Activated gamma-delta T cell (primary cell): ENCODE measurements at places on chromosomes 16 and 17.

DNA sequence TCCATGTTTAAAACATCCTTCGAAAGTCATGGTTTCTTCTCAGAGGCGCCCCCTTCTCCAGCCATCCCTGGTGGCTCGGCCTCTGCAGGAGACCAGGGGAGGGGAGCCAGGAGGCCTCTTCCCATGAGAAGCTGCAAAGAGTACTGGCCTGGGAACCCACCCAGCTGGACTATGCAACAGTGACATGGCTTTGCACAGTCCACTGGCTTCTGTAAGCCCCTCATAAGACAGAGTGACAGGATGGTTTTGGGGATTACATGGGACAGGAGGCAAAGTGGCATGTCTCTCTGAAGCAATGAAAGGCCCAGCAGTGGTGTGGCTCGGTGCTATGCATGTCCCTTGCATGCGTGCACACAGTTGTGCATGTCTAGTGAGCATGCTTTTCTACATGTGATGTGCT is 99.5 kb downstream of the C16orf78 start:
- DNase-seq = no peak

DNA sequence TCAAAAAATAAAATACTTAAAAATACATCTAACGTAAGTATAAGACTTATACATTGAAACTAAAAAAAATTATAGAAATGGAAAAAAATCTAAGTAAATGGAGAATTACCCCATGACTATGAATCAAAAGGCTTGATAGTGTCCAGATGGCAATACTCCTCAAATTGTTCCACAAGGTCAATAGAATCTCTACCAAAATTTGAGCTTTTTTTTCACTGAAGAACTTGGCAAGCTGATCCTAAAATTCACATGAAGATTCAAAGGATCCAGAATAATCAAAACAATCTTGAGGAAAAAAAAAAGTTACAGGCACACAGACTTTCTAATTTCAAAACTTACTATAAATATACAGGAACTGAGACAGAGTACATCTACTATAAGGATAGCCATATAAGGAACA is 448.4 kb upstream of the CDH11 start:
- DNase-seq = no peak

GRCh38 chr16:15782573-15783365 is 74.1 kb downstream of the MYH11 start:
- no peak for DNase-seq

DNA sequence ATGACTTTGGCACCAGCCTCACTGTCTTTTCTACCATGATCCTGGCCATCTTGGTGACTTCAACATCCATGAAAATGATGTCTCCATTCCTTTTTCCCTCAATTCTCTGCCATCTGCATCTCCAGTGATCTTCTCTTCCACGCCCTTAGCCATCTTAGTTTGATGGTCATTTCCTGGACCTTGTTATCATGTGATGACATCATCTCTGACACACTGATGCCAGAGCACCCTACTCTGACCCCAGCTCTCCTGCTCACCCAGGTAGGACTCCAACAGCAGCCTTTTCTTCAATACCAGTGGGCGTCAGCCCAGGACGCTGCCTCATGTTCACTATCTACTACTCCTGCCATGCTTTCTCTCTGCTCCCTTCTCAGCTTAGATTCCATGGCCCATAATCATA is 83.2 kb downstream of the ZZEF1 start:
- no peak for DNase-seq

DNA sequence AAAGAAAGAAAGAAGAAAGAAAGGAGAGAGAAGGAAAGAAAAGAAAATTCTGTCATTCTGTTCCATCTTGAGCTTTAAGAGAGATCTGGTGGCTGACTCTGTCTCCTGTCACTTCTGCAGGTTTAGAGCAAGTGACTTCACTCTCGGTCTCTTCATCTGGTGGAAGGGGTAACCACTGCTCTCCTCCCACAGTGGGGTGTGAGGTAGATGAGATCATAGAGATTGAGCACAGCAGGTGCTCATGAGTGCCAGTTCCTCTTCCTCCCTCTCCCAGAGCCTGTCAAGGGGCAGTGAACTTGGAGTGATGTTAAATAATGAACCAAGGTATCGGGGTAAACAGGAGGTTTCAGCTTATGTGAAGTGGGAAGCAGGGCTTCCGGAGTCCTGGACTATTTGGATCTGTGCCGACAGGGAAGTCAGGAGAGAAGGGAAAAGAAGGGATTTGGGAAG is 47.7 kb downstream of the BEAN1 start:
- DNase-seq = no peak

DNA sequence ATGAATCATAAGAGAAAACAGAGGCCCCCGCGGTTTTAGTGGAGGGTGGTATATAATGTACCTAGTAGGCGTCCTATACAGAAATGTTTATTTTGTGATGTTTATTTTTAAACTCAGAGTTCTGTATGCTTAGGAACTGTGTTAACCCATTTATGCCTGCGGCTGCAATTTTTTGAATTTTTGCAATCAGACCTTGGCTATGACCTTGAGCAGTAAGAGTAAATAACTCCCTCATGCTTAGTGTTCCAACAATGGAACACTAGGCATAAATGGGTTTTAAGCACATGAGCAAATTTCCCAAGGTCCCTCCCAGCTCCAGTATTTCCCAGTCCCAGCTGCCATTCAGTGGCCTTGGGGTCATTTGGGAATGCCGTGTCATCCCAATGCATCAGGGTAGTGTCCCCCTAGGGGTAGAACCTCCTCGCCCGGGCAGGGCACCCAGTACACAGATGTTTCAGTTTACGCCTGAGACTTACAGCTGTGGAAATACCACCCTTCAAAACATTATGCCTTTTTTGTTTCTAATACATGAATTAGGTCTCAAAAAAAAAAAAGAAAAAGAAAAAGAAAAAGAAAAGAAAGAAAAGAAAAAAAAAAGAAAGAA is 605.8 kb upstream of the CDH11 start:
- DNase-seq = no peak

- no peak for DNase-seq
These were observed 22.1 kb downstream of the MRC2 start for GRCh38 chr17:62649570-62649969.

DNA sequence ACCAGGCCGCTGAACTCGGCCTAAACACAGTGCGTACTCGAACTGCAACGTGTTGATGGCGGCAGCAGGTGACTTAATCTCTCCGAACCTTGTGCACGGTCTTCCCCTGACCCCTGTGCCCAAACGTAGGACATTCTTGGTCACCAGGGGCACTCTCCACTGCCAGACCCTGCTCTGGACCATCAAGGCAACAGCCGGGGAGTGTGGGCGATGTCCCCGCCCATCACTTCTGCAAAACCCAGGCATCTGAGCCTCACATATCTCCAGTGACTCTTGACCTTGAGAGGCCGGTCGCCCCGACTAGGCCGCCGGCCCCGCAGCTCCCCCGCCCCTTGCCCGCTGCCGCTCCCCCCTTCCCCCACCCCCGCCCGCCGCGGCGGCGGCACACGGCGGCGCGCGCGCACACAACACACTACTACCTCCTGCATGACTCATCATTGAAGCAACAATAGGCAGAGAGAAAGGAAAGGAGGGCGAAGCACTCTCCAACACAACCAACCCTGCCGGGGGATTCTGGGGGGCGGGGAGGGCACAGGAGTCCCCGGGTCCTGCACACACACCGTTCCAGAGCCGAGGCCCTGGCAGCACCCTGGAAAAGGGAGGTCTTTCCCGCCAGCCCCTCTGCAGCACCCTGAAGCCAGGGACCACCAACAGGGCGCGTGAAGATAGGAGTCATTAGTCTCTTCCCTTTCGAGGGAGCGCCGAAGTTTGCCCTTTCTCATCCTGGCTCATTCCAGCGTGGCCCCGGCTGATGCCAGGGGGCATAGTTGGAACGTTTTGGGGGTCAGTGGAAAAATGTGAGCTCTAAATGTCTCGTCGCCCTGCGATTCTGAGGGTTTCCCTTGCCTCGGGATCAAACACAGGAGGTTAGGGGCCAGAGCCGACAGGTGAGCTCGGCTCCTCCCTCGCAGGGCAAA is 1.9 kb downstream of the MNT start:
- peak; percentile 45 for DNase-seq

DNA sequence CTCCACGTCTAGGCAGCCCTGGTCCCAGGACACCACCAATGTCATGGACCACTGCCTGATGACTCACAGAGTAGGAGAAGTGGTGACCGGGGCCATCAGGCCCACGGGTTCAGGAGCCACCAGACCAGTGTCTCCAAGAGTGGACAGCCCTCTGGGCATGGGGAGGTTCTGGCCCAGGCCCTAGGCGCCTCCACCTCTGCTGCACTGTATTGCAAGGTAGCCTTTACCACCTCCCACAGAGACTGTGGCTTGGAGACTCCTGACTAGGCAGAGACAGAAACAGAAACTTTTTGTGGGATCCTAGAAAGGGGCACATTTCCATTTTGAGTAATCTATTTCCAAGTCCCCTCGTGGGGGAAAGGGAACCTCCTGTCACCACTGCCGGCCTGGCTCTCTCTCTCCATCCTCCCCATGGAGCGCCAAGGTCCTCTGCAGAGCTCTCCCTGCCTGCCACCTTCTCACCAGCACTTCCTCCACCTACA is 2.9 kb downstream of the CDIP1 start:
- no peak for DNase-seq

- no peak for DNase-seq
These were observed 8.6 kb downstream of the NUDT16L1 start for GRCh38 chr16:4701791-4702465.

GRCh38 chr17:6924208-6924607 is 71.6 kb upstream of the ALOX12 start:
- no peak for DNase-seq

- no peak for DNase-seq
These were observed 215.6 kb upstream of the CDH5 start for GRCh38 chr16:66150698-66151482.

GRCh38 chr17:66518677-66519076 is 216.3 kb downstream of the PRKCA start:
- DNase-seq = no peak

DNA sequence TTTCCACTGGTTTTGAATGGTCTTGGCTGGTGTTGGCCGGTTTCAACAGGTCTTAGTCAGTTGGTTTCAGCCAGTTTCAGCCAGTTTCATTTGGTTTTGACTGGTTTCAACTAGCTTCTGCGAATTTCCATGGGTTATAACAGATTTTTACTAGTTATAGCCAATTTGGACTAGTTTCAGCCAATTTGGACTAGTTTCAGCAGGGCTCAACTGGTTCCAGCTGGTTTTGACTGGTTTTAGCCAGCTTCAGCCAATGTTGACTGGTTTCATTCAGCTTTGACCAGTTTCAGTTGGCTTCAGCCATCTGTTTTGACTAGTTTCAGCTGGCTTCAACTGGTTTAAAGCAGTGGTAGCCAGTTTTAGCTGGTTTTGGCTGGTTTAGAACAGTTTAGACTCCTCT is 432.6 kb downstream of the UTP18 start:
- no peak for DNase-seq

DNA sequence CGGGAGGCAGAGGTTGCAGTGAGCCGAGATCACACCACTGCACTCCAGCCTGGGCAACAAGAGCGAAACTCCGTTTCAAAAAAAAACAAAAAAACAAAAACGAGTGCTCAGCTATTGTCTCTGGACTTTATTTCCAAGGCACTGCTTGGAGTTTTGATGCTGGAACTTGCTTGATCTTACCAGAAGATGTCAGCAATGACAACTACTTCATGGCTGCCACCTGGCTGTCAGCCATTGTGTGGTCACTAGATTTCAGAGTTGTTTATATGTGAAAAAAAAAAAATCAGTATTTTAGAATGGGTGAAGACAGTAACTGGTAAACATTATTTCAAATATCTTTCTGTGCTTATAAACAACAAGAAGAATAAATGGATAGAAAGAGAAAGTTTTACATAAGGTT is 26.3 kb upstream of the OR4D1 start:
- no peak for DNase-seq

- DNase-seq = no peak
These were observed 253.9 kb downstream of the SEC14L1 start for GRCh38 chr17:77394540-77395295.

DNA sequence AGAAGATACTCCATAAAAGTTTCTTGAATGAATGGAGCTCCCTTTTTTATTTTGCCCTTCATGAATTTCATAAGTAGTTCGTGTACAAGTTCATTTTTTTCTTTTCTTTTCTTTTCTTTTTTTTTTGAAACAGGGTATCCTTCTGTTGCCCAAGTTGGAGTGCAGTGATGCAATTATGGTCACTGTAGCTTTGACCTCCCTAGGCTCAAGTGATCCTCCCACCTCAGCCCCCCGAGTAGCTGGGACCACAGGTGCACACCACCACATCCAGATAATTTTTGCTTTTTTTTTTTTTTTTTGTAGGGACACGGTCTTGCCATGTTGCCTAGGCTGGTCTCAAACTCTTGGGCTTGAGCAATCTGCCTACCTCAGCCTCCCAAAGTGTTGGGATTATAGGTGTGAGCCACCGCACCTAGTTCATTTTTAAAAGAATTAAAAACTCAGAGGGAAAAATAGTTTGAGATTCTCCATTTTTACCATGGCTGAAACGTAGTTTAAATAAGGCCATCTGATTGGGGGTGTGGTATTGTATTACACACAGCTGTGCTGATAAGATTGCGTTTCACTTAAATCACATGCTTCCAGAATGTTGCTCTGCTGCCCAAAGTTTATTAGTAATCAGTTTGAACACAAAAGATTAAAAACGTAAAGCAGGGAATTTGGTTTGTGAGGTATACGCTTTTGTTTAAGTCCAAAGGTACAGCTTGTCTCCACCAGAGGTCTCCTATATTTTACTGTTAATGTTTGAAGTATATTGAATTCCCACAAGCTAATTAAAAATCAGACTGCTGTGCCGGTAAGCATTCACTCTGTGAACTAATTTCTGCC is 154.1 kb downstream of the SOCS1 start:
- no peak for DNase-seq

GRCh38 chr17:32954477-32954876 is 26.5 kb downstream of the TMEM98 start:
- DNase-seq = no peak

GRCh38 chr16:89723279-89724250 is 2.2 kb downstream of the ZNF276 start:
- peak; percentile 66 for DNase-seq

DNA sequence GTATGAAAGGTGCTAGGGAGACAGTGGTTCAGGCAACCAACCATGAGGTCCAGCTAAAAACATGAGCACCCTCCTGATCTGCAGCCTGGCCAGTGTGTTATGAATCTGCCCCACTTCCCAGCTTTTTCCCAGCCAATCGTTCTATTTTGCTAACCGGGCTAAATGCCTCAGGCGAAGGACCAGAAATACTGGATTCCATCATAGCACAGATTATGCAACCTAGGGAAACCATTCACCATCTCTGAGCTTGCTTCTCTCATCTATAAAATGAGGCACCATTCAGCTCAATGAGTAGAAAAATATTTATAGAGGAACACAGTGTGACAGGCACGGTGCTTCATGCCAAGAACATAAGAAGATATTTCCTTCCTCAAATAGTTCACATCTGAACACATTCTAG is 45.2 kb upstream of the NUDT7 start:
- no peak for DNase-seq

GRCh38 chr17:44501866-44502375 is 1.3 kb downstream of the GPATCH8 start:
- DNase-seq = no peak
